Stromal cell of bone marrow (primary cell): ENCODE measurements at places on chromosomes 1 and 21.

DNA sequence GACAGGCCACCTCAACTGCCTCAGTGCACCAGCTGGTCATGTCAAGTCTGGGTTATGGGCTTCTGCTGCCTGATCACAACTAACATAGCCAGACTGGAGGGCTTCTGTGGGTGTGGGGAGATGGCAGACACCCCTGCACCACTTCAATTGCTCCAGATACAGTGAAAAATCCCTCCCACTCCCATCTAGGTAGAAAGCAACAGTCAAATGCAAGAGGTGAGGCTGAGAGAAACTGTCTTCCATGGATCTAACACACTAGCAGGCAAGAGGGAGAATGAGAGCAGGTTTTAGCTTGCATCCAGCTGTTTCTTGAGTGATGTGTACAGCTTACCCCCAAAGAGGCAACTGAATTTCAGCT, 10.8 kb downstream of the KCNA2 start:
- no peak for DNase-seq

DNA sequence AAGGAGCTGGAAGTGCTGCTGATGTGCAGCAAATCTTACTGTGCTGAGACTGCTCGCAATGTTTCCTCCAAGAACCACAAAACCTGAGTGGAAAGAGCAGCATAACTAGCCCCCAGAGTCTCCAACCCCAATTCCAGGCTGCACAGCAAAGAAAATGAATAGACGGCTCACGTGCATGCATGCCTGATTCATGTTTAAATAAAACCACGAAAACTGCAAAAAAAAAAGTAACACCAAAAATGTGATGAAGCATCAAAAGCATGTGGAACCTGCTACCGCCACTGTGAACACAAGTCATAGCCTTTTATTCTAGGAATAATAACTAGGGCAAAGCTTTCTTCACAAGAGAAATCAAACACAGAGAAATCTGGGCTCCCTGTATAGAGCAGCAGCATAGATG, 9.6 kb upstream of the TRNP1 start:
- no peak for DNase-seq

GRCh38 chr1:10658396-10659066, 137.9 kb downstream of the CASZ1 start:
- no peak for DNase-seq

- no peak for DNase-seq
These were observed 8.5 kb downstream of the GPR3 start for GRCh38 chr1:27400963-27401341.

DNA sequence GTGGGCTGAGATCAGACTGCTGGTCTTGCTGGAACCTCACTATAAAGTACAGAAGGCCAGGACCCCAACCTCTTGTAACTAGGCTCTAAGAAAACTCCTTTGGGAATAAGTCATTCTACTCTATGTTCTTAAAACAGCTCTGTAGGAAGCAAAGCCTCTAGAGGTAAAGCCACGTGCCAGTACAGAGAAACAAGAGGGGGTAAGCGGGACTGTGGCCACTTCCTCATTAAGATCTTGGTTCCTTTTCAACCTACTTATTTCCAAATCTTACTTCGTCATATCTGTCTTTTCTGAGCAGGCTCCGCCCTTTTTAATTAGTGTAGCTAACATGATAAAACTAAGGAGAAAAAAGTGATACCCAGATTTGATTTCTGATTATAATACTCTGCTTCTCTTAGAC, 3.8 kb downstream of the NCSTN start:
- no peak for DNase-seq

DNA sequence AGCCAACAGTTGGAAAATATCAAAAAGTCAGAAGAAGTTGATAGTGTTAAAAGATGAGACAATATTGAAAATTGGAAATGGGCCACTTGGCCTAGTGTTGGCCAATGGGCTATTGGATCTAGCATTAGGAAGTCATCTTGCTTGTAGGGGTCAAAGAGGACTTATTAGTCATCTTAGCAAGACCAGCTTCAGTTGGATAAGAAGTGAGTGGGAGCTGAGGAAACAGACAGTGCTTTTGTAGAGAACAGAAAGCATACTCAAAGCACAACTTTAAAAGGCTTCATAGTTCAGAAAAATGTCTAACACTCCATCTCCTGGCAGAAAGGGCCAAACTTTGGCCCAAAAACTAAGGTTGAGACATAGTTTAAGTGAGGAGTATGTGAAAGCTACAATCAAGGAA, 139.9 kb upstream of the PKN2 start:
- DNase-seq: no peak

GRCh38 chr1:223405507-223405906, 12.3 kb downstream of the CCDC185 start:
- no peak for DNase-seq

- DNase-seq: no peak
These were observed 13.2 kb downstream of the IFNLR1 start for GRCh38 chr1:24173638-24174575.

DNA sequence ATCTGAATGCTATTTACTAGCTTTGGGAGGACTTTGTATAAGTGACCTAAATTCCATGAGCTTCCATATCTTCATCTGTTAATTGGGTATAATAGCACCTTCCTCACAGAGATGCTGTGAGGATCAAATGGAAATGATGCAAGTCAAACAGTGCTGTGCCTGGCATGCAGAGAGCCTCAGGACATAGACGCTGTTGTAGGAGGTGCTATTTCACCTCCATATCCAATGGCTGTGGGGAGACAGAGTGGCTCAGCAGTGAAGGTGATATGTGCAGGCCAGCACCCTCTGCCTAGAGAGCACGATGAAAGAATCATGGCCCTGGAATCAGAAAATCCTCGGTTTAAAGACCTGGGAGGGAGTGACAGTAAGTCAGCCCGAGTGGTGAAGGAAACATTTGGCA, 16.0 kb upstream of the C1orf21 start:
- no peak for DNase-seq

GRCh38 chr1:189463166-189463565, 1014.5 kb downstream of the BRINP3 start:
- no peak for DNase-seq

DNA sequence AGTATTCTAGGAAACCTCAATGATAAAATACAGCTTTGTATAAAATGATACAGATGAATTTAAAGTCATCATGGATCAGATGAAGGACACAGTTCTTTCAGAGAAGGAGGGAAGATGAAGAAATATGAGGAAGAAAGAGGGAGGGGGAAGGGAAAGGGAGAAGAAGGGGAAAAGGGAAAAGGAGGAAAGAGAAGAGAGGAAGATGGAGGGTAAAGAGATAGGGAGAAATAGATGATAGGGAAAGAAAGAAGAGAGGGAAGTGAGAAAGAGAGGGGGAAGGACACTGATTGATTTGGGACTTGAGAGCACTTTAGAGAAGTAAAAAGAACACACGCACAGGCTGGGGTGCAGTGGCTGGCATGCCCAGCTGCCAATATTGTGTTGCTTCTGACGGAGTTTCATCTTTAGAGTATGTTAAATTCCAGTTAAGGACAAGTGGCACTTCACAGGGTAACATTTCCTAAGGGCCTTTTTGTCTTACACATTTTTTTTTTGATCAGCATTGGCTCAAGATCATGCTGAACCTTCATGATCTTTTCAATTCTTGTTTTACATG, 235.9 kb upstream of the DMRTA2 start:
- DNase-seq: no peak

- DNase-seq: no peak
These were observed 356.3 kb upstream of the DPYD start for GRCh38 chr1:98277118-98277517.

- no peak for DNase-seq
These were observed 2.4 kb upstream of the RHBG start for GRCh38 chr1:156366378-156367166.

GRCh38 chr1:15236321-15236721, 10.7 kb upstream of the FHAD1 start:
- DNase-seq: no peak

DNA sequence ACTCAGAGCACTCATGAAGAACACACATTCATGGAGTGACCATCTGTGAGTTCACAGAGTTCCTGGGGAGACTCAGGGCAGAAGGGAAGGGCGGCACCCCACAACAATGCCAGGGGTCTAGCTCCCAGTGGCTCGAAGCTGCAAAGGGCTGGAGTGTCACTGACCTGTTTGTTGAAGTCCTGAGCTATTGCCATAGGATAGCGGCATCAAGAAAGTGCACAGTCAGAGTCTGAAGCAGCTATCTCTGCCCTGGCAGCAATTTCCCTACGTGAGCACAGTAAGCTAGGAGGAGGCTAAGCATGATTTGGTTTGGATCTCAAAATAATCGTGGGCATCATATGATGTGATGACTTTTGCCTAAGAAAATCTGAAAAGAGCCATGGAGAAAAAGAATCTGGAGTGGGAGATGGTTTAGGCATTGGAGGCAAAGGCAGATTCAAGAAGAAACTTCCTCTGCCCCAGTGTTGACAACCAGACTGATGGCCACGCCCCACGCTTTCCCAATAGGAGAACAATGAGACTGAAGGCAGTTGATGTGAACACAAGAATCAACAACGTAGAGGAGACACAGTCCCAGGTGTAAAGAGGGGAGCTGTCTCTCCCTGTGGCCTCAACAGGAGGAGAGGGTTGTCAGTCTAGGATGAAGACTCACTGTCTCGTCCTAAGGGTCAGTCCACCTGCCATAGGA, 100.0 kb upstream of the SLC25A33 start:
- DNase-seq: no peak

GRCh38 chr1:54477153-54477561, 70.9 kb upstream of the ACOT11 start:
- DNase-seq: no peak

- no peak for DNase-seq
These were observed 11.7 kb upstream of the RCSD1 start for GRCh38 chr1:167618366-167618765.
